ENCODE measurements at places on chromosomes 16 and 17.

GRCh38 chr17:76154292-76154691 is 13.2 kb upstream of the FOXJ1 start:
- DNase-seq, result no peak

DNA sequence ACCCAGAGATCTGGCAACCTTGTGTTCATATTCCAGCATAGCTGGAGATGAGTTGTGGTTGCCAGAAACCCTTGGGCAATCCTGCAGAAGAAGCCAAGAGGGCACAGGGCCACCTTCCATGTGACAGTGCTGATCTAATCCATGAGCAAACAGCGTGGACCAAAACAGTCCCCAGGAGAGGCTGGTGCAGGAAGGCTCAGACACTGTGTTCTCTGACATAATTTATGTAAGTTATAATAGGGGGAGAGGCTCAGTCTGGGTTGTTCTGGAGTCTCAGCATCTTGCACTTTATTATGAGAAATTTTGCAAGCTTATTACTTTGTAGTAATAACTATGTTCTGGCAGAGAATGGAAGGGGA is 273.9 kb downstream of the HAPSTR1 start:
- no peak for DNase-seq

- DNase-seq, result no peak
These were observed 840 bp upstream of the CDH5 start for GRCh38 chr16:66365651-66366050.

DNA sequence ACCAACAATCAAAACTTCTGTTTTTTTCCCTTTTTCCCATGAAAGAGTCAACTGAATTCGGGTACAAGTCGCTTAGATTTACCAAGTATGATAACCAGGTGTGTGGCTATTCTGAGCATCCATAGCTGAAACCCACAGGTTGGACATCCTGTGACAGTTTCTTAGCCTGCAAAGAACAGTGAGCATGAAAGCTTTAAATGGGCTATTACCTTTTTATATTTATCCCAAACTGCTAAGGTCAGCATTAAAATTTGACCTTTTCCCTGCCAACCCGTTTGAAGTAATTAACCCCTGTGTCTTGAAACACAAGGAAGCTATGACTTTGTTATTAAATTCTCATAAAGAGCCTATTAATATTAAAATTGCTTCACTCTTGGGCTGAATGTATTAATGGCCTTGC is 1065.0 kb upstream of the RBFOX1 start:
- no peak for DNase-seq

GRCh38 chr17:8173056-8173870 is 2.9 kb downstream of the TMEM107 start:
- peak; percentile 91 for DNase-seq

GRCh38 chr16:68592466-68593337 is 52.4 kb upstream of the CDH3 start:
- peak; percentile 9 for DNase-seq
